ENCODE measurements at places on chromosomes 5 and 9.

- DNase-seq, result no peak
These were observed 338.9 kb downstream of the EFNA5 start for GRCh38 chr5:107331882-107332281.

GRCh38 chr5:35820735-35821134, 36.0 kb upstream of the IL7R start:
- DNase-seq, result no peak

DNA sequence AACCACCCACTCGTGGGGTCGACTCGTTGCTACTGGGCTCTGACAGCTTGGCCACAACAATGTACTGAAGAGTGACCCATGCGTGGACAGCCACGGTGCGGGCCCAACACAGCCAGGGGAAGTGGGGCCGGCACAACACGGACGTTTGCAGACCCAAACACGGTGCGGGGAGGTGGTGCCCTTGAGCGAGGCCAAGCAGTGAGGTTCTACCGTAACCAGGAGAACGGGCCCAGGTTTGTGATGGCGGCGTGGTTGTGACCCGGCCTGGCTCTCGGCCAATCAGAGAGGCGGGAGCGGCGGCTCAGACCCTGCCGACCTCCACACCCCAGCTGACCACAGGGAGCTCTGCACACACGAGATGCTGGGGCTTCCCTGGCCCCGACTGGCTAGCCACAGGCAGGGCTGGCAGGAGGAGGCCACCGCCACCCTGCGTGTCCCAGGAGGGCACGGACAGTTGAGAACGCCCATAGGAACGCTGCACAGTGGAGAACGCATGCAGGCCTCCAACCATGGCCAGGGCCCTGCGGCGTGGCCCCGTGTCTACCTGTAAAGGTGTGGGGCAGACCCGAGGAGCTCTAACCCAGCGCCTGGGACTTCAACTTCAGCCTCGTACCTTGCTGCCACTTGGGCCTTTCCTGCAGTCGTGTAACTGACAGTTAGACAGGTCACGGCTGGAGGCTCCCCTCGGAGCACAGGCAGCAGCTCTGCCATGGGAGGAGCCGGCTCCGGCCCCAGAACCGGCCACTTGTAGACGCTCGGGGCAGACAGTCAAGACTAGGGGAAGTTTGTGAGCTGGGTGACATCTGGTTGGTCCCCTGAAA, 13.7 kb downstream of the BRD3 start:
- DNase-seq, result no peak

DNA sequence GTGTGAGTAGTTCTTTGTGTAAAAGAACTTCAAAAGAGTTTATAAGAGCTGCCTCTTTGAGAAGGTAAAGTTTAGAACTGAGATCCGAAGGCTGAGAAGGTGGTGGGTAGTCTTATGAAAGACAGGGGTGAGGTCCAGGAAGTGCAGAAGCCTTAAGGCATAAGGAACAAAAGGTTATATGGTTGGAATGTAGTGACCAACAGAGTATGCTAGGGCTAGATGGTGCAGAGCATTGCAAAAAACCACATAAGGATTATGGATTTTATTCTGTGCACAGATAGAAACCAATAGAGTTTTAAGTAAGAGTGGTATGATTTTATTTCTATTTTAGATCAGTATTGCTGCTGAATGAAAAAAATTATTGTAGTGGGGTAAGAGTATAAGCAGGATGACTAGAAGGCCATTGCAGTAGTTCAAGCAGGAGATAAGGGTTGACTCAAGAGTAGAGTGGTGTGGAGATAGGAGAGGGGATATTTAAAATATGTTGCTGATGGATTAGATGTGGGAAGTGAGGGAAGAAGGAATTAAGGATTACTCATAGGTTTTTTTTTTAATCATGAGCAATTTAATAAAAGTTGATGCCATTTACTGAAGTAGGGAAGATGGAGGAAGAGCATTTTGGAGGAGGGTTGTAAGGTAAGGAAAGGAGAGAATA, 3.7 kb downstream of the RECK start:
- peak; percentile 72 for DNase-seq

GRCh38 chr9:9499546-9499945, 1113.3 kb downstream of the PTPRD start:
- no peak for DNase-seq

- DNase-seq, result peak; percentile 16
These were observed 39.8 kb upstream of the FBXL17 start for GRCh38 chr5:108421713-108422112.

GRCh38 chr5:62689599-62690368, 111.2 kb downstream of the LRRC70 start:
- no peak for DNase-seq

GRCh38 chr9:14482856-14483255, 168.9 kb upstream of the NFIB start:
- DNase-seq, result no peak

GRCh38 chr5:97568382-97568781, 385.3 kb upstream of the RIOK2 start:
- DNase-seq, result peak; percentile 11

DNA sequence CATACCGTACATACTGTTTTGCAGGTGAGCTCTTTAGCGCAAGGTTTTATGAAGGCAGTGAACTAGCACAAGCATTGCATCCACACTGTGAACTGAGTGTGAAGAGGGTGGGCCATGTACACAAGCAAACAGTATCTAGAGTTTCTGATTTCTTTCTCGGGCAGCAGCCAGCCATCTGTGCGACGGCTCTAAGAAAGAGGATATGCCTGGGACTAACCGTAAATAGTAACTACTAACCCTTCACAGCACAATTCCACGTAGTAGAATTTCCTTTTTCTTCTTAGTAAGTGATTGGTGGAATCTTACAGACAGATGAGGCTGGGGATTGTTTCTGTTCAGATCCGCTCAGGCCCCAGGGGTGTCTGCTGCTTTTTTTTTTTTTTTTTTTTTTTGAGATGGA, 89.0 kb downstream of the DRD1 start:
- no peak for DNase-seq

DNA sequence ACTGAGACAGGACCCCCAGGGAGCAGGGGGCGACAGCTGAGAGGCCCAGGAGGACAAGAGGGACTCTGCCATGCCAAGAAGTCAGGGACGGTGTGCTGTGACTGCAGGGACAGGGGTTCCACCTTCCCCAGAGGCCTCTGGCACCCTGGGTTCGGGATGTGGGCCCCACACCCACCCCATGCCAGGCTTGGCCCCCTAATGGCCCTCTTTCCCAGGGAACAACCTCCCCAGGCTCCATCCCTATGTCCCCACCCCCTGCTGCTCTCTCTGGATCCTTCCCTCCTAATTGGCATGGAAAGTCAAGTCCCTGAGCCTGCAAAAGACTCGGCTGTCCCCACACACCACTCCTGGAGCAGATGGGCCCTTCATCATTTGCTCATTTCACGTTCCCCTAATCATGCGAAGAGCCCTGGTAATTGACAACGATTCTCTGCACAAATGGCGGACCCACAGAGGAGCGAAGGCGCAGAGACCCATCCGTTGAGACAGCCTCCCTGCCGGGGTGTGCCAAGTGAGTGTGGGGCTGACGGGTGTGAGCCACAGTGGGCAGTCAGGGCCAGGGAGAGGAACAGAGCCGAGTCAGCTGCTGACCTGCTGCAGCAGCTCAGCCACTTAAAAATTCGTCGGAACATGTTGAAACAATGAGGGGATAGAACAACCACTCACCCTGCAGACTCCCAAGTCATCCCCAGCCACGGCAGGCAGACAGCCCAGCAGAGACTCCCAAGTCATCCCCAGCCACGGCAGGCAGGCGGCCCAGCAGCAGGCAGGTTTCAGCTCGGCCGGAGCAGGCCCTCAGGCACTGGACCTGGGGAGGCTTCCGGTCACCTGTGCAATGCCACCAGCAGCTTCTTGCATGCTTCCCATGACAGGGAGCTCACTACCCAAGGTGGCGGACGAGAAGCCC, 109.0 kb downstream of the VAV2 start:
- DNase-seq, result no peak

- DNase-seq, result no peak
These were observed 57.9 kb downstream of the PTCD2 start for GRCh38 chr5:72377910-72378638.

- peak; percentile 66 for DNase-seq
These were observed 1.9 kb downstream of the RAI14 start for GRCh38 chr5:34657988-34658387.

GRCh38 chr9:95382433-95382832, 64.9 kb upstream of the FANCC start:
- DNase-seq, result no peak

- DNase-seq, result no peak
These were observed 30.5 kb downstream of the ADAMTS2 start for GRCh38 chr5:179314606-179315355.

DNA sequence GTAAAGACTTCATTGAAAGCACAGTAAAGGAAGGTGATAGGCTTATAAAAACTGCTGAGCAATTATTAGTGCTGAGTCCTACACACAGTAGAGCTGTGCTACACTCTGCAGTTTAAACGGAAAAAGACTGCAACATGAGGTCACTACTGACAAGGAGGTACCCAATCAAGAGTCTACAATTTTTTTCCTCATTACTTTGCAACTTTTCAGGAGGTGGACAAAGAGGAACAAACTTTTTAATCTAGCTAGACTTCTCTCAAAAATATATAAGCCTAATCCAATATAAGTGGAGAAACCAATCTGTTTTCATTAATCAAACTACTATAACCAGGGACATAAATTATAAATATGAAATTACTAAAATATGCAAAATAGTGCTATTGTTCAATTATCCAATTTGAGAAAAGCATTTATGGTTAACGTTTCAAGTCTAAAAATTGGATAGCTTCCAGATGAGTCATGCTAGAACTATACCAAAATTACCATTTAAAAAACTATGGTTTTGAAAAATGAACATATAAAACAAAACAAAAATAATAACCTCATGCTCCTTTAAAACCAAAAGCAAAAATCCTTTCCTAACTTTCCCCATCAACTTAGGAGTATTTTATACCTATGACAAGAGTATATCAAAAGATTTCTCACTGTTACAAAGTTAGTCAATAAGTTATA, 37.7 kb downstream of the FAM13B start:
- peak; percentile 60 for DNase-seq

DNA sequence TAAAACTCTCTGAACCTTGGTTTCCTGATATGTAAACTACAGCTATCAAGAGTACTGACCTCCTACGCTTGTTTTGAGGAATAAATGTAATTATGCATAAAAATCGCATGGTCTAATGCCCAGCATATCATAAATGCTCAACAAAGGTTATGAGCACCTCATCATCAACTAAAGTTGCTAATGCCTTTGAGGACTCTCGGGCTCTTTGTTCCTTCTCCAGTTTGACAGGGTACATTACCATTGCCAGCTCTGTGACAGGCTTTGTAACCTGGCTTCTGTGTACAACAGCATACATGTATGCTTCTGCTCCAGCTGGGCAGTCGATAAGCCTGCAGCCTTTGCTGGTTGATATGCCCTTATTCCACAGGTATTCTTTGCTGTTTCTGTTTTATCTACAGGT, 95.2 kb downstream of the C9orf152 start:
- no peak for DNase-seq

GRCh38 chr9:75105841-75106240, 17.5 kb downstream of the OSTF1 start:
- DNase-seq, result peak; percentile 25

DNA sequence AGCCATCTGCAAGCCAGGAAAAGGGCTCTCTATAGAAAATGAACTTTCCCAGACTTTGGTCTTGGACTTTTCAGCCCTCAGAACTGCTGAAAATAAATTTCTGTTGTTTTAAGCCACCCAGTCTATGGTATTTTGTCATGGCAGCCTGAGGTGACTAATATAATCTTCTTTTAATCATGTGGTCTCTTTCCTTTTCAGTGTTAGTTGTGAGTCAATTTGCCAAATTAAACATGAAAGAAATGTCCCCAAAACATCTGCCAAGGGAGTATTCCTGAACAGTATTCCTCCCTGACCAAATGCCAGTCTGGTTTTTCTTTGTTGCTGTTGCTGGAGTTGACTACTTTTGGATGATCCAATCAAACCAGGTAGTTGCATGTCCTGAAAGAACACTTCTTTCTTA, 4.7 kb upstream of the YTHDC2 start:
- no peak for DNase-seq

- no peak for DNase-seq
These were observed 180.6 kb downstream of the OLFM1 start for GRCh38 chr9:135268031-135268430.

DNA sequence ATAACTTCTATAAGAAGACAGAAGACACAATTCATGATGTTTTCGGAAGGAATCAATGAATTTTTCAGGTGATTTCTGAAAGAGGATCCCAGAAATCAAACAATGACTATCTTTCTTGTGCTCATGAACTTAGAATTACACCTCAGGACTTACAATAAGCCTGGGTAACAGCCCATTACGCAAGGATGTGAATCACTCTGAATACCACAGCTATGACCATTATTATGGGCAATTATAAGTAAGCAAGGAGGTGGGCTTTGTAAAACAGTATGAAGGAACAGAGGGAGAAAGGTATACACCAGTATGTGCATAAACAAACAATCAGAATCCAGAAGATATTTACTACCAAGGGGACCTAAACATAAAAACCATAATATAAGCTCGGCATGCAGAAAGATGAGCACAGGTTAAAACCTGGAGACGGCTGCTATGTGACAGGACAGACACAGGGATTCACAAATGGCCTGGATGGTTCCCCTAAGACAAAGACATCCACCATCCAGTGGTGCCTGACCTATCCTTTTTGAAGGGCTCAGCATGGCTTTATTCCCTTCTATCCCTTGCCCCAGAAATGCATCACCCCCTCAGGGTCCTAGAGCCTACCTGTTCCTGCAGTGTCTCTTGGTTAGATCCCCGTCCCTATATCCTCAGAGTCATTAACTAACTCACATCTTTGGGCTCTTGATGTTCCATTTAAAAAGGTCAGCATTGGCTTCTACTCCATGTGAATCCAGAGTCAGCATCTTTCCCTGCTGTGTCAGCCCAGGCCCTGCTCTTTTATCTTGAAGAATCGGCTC, 21.8 kb upstream of the PPP2CA start:
- DNase-seq, result peak; percentile 96

GRCh38 chr5:159642379-159642778, 273.9 kb upstream of the ADRA1B start:
- no peak for DNase-seq

- DNase-seq, result no peak
These were observed 59.3 kb downstream of the RALGPS1 start for GRCh38 chr9:126973651-126974529.

- DNase-seq, result no peak
These were observed 29.1 kb downstream of the NKX2-5 start for GRCh38 chr5:173205916-173206315.
